ENCODE measurements at places on chromosomes 3 and 15.

GRCh38 chr3:12286927-12287726 lies 1.7 kb upstream of the PPARG start:
- DNase-seq, result no peak

DNA sequence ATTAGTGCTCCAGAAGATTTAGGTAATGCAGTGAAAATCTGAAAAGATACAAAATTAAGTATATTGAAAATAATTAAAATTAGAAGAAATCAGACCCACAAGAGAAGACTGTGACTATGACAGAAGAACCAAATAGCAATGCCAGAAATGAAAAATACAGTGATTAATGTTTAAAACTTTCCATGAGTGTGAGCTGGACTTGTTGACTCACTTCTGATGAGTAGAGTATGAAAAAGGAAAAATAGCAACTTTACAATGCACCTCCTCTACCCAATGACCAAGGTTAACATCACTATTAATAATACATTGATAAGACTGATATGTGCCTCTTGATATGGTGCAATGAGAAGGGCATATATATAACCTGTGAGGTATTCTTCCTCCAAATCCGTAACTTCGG lies 39.3 kb upstream of the SLC22A13 start:
- no peak for DNase-seq

GRCh38 chr3:159039286-159039685 lies 237.4 kb downstream of the MFSD1 start:
- DNase-seq, result no peak

DNA sequence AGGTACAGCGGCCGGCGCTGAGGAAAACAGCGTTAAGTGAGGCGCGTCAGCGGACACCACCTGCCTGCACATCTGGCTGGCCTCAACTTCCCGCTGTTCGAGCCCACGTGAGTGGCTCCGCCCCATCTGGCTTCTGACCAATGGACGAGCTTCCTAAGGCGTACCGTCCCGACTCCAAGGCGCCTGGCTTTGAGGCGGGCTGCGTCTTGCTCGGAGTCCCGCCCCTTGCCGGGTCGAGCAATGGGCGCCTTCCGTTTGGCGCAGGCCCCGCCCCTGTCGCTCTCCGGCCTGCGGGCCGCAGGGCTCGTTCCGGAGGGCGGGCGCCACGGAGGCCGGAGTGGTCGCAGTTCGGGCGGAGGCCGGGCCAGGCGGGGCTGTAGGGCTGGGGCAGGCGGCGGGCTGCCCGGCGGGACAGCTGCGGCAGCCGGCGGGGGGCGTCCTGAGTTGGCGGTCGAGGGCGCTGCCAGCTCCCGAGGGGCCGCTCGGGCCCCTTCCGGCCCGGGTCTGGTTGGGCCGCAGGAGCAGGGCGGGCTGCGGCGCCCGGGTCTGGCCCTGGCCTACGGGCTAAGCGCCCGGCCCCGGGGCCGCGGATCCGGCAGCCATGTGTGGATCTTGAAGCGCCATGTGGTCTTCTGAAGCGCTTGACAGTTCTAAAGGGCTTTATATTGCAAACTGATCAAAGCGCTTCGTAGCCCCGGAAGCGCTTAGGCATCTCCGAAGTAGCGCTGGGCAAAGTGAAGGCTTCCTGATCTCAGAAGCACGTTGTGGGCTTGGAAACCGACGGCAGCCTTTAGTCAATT lies at the start of gene TATDN2:
TSS of gene TATDN2 (plus strand) at position 276 of the 800 bp plus-strand sequence. CDS start 742 bp downstream, outside the sequence.
- peak; percentile 82 for DNase-seq

DNA sequence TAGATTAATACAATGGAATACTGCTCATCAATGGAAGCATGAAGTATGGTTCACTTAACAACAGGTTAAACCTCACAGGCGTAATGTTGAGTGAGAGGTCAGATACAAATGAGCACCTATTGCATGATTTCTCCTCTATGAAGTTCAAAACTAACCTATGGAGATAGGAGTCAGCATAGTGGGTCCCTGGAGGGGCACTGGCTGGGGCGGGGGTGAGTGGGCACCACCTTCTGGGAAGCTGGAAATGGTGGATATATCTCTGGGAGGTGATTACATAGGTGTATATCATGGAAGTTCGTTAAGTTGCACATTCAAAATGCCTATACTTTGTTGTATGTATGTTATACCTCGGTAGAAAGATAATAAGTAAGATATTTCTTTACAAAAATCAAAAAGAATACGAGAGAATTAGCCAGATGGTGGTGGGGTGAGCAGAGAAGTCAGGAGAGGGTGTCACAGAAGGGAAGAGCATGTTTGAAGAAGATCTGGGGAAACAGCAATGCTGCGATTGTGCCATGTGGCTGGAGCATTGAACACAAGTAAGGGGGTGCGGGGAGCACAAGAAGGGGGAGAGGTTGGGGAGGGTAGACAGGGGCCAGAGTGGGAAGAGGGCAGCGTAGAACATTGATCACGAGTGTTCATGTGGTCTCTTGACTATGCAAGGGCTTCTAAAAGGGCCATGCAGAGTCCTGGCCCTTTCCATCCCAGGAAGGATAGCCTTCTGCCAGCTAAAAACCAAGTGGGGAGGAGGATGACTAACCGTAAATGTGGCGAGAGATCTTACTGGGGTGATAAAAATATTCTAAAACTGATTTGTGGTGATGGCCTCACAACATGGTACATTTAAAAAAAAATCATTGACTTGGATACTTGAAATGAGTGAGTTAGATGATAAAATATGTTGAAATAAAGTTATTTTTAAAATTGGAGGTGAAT lies 30.2 kb downstream of the ITGA11 start:
- no peak for DNase-seq

- no peak for DNase-seq
These were observed 837.8 kb downstream of the DIPK2A start for GRCh38 chr3:144809380-144809779.

DNA sequence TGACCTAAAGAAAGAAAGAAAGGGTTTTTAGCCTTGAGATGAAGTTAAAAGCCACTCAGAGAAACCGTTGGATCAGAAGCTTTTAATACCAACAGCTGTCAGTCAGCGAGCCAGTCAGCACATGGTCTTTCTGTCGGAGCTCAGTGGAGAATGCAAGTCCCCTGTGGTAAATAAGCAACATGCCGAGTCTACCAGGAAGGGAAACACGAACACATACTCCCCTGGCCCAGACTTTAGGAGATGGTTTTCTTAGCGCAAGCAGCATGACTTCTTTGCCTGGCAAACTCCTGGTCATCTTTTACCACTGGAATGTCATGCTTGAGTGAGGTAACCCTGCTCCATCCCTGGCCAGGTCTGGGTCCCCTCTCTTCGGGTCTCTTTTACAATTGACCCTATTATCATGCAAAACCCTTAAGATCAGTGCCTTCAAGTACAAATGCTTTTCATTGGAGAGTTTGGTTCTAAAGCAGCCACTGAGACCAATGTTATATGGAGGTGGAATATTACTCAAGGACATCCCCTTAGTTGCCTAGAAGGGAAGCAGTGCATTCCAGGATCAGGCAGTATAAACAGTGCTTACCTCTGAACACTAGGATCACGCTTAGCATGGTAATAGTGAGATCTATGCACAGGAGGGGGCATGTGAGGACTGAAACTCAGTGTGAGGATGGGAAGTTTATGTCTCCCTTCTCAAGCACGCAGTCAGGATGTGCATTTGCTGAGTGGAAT lies 28.2 kb downstream of the SLCO3A1 start:
- no peak for DNase-seq

DNA sequence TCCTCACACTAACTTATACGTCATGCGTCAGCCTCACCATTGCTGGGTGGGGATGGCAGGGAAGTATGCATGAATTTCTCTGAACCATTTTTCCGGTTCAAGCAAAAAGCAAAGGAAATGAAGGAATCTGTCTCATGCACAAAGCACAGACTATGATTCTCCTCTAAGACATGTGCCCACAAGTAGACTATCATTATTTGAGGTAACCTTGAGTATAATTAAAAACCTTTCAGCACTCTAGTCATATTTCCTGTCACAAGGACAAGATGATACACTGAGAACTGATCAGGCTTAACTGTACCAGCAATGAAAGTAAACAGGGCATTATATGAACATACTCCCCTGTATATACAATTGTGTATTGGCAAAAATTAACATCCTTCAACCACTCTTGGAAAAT lies 56.7 kb upstream of the TSC22D2 start:
- no peak for DNase-seq

DNA sequence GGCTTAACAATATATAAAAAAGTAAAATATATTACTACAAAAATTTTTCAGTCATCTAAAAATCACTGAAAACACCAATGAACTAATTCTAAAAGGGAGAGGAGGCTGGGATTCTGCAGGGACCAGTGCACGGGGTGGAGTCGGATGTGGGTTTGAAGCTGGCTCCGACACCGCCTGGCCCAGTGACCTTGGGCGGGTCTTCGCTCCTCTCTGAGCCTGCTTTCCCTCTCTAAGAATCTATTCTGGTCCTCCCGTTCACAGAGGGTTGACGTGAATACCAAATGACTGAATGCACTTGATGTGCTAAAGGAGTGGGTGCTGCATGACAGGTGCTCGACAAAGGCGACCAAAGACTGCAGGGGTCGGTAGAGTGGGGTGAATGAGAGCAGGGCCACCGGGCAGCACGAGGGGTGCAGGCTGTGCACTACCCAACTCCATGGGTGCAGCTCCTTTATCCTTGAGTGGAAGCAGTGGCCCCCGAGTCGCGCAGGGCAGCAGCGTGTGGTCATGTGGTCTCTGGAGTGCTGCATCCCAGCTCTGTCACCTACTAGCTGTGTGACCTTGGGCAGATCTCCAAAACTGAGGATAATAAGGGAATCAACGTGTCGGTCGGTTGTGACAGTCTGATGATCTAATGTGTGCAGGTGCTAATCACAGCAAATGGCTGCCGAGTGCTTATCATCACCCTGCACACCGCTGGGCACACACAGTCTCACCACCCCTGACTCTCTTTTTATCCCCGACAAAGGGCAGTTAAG lies 8.6 kb upstream of the IQSEC1 start:
- no peak for DNase-seq

DNA sequence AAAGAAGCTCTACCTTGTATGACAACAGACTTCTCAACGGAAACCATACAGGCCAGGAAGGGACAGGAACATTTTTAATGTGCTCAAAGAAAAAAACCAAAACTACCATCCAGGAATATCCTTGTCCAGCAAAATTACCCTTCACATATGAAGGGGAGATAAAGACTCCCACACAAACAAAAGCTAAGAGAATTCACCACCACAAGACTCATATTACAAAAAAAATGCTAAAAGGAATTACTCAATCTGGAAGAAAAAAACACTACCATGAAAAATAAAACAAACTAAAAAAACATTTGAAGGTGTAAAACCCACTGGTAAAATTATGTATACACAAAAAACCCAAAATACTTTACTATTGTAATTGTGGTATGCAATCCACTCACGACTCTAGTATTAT lies 57.2 kb downstream of the DLG1 start:
- no peak for DNase-seq

DNA sequence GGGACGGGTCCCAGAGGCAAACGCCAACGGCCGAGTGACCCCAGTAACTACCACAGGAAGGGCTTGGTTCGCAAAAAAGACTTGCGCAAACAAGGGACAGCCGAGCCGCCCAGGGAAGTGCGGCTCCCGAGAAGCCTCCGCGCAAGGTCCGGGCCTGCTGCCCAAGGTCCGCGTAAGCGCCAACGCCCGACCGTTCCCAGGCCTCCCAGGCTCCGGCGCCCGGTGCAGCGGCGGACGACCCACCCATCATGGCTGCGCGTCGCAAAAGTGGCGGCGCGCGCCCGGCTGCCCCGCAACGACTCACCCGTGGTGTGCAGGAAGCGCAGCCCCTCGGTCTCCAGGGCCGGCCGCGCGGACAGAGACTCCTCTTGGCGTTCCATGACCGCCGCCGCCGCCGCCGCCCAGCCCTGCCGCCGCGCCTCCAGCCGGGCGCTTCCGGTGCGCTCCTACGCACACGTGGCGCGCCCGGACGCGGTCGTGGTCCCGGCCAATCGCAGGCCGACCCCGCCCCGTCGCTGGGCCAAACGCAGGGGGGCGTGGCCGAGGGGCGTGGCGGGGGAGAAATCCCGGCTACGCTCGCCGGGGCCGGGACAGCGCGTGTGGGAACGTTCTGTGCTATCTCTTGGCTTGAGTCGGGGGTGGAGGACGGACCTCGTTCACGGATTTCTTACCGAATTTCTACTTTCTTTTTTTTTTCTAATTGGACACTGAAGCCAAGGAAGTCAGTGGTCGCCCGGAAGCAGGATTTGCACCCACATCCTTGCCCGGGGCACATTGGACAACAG lies at the start of gene SELENOS:
TSS of gene SELENOS (minus strand) at position 448 of the 785 bp plus-strand sequence. CDS start at position 380, 68 bp downstream.
- peak; percentile 69 for DNase-seq

- DNase-seq, result no peak
These were observed 4.5 kb downstream of the MESP2 start for GRCh38 chr15:89780601-89781000.

DNA sequence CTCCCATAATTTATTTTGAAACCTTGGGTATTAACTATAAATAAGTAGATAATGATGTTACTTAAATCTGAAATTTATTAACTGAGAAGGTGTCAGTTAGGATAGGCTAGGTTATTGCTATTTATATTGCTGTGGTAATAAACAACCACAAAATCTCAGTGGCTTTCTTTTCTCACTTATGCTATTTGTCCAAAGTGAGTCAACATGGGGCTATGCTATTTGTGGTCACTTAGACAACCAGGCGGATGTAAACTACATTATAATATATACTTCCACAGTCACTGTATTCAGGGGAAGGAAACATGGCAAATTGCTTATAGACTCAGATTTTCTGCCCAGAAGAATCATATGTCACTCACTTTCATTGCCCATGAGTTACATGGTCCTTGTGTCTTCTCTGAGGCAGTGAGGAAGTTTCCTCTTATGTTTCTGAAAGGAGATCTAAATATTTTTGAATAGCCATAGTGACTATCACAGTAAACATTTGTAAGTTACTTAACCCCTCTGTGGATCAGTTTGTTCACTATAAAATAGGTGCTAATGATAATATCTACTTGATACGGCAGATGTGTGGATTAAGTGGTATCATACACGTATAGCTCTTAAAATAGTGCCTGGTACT lies 19.8 kb downstream of the HMG20A start:
- DNase-seq, result no peak

- DNase-seq, result no peak
These were observed 8.3 kb downstream of the ACKR4 start for GRCh38 chr3:132605374-132605792.

DNA sequence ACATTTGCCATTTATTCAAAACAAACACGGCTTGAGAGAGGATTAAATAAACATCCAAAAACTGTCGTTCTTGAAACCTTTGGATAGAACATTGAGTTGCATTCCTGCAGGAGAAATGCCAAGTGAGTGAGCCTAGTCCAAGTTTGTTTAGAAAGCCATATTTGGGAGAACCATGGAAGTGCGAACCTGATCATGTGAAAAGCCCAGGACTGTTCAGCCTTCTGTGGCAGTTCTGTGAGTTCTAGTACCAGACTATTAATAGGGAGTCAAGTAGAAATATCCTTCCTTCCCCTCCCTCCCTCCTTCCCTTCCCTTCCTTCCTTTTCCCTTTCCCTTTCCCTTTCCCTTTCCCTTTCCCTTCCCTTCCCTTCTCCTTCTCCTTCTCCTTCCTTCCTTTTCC lies 470.4 kb downstream of the LPP start:
- peak; percentile 51 for DNase-seq

DNA sequence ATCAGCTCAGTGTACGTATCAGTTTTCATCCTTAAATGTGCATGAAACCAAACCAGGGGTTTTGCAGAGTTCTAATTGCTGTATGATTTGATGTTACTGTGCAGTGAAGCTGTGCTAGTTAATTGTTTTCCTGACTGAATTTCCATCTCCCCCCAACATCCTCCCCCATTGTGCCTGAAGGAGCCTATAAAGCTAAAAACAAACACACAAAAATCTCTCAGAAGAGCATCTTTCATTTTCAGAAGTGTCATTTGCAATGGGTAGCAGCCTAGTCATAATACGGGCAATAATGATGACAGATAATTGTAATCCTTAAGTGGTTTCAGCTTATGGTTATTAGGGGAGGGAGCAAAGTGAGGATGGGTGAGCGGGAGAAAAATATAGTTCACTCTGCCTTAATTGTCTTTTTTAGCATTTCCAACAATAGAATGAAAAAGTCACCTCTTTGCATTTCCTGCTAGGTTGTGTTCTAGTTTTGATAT lies 207.9 kb upstream of the TBL1XR1 start:
- no peak for DNase-seq

All from AG04450 (cell line).